ENCODE measurements at places on chromosomes 12 and 14. TPM values are rescaled to one million over a fixed set of nuclear protein-coding genes. Genes with fewer than 3 reads are reported as not detected.
A peak's percentile ranks its signal among the peaks of the same experiment; 100 is the strongest.

- no peak for DNase-seq
- no peaks in the 10 kb centered on the region for H3K4me1 ChIP-seq
- no peak overlapping the region for H3K4me3 ChIP-seq
- H3K36me3 ChIP-seq, result no peaks in the 10 kb centered on the region
These were observed 218.9 kb downstream of the ITPR2 start for GRCh38 chr12:26614011-26614616.

- no peak overlapping the region for H3K4me3 ChIP-seq
- H3K36me3 ChIP-seq, result no peaks in the 10 kb centered on the region
- no peak for DNase-seq
These were observed 82.0 kb downstream of the NTS start for GRCh38 chr12:85956081-85956480.

GRCh38 chr12:122138181-122138580 lies 35.8 kb downstream of the IL31 start:
- H3K4me3 ChIP-seq, result no peak overlapping the region
- H3K4me1 ChIP-seq, result no peaks in the 10 kb centered on the region
- H3K27ac ChIP-seq, result no peak overlapping the region
- DNase-seq, result no peak
- H3K36me3 ChIP-seq, result peaks cover 25% of the 10 kb centered on the region

DNA sequence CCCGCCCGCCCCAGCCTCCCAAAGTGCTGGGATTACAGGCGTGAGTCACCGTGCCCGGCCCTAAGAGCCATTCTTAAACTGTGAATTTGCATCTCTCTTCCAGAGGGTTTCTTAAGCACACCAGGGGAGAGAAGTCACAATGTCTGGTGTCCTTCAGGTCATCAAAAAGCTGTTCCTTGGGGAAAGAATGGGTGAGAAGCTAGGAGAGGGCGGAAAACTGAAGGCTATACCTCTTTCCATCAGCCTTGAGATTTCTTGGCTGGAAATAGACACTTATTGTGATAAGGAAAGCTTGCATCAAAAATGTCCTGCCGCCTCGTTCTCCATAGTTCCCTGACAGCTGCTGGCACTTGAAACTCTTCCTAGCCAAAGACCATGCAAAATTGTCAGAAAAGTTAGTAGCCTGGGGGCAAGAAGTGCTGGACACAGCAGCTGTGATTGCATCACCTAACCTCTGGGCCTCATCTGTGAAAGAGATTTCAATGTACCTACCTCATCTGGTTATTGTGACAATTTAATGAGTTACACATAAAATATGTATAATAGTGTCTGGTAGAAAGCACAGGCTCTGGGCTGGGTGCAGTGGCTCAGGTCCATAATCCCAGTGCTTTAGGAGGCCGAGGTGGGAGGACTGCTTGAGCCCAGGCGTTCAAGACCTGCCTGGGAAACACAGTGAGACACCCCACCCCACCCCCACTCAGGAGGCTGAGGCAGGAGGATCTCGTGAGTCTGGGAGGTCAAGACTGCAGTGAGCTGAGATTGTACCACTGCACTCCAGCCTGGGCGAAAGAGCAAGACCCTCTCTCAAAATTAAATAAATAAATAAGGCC lies 9.7 kb upstream of the UBC start:
- DNase-seq, result no peak
- H3K27me3 ChIP-seq, result no peaks in the 10 kb centered on the region
- H3K4me1 ChIP-seq, result peaks cover 39% of the 10 kb centered on the region
- no peaks in the 10 kb centered on the region for H3K36me3 ChIP-seq
- H3K27ac ChIP-seq, result no peak overlapping the region
- H3K4me3 ChIP-seq, result no peak overlapping the region

GRCh38 chr12:95859344-95859816 lies 628 bp downstream of the SNRPF start:
- peaks cover 29% of the 10 kb centered on the region for H3K36me3 ChIP-seq
- peaks cover 3% of the 10 kb centered on the region for H3K27me3 ChIP-seq
- peaks cover 13% of the 10 kb centered on the region for H3K4me1 ChIP-seq
- H3K4me3 ChIP-seq, result peak overlapping the region; percentile 88
- H3K27ac ChIP-seq, result peak overlapping the region; percentile 84
- no peak for DNase-seq

DNA sequence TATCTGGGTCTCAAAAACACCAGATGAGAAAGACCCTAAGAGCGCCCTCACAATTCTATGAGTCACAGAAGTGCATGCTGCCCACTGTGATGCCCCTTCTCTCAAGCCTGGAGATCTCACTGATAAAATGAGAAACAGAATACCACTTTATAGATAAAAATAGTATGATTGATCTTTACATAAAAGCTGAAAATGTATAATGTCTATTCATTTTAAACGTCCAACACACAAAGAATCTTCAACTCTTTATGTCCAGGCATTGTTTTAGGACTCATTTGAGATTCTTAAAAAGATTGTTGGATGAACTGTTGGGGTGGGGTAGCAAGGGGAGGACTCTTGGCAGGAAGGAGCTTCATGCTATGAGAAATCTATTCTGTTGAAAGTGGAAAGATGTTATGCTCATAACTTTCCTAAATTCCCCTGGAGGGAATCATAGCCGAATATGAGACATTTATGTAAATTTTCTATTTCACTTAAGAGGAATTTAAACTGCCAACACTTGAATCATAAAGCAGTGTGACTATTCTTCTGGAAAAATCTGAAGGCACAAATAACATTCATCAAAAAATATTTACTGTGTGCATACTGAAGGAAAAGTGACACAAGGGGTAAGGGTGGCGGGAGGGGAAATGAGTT lies 174.6 kb downstream of the STXBP6 start:
- no peaks in the 10 kb centered on the region for H3K36me3 ChIP-seq
- DNase-seq, result no peak
- H3K4me1 ChIP-seq, result no peaks in the 10 kb centered on the region
- H3K27me3 ChIP-seq, result no peaks in the 10 kb centered on the region

DNA sequence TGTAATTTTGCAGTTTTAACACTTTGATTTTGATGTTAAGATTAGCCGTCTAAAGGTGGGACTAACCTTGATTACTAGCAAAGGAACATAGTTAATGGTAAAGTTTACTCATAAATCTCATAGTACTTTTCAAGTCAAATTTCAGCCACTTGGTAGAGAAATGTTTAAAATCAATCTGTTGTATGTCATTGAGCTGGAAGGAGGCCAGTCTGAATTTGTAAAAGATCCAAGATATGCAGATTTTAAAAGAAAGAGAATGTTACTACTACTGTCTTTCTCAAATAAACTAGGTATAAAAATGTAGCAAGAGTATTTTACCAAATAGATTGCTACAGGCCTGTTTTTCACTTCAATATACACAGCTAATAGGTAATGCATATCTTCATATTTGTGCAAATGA lies 600.8 kb upstream of the SEL1L start:
- DNase-seq, result no peak
- H3K27ac ChIP-seq, result no peak overlapping the region
- no peaks in the 10 kb centered on the region for H3K4me1 ChIP-seq
- H3K4me3 ChIP-seq, result no peak overlapping the region
- H3K36me3 ChIP-seq, result no peaks in the 10 kb centered on the region
- H3K27me3 ChIP-seq, result no peaks in the 10 kb centered on the region

The MANSC4 gene
- not detected for total RNA-seq

GRCh38 chr14:103255555-103255954 lies 78.5 kb upstream of the EIF5 start:
- H3K4me1 ChIP-seq, result peaks cover 2% of the 10 kb centered on the region
- no peaks in the 10 kb centered on the region for H3K36me3 ChIP-seq
- H3K4me3 ChIP-seq, result no peak overlapping the region

DNA sequence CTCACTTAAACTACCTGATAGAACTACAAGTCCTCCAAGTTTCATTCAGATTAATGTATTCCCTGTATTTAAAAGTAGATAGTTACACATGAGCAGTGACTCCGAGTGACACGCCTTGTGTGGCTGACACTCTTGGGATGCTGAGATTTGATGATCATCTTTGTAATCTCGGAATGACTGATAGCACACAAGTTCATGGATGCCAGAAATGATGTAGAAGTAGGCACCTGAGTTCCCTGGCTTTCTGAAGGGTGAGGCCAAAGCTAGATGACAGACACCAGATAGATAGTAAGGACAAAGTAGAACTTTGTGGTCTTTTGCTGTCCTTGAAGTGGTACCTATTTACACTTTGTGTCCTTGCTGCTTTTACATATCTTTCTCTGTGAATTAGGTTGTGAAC lies 491.2 kb downstream of the PCNX1 start:
- H3K4me1 ChIP-seq, result peaks cover 18% of the 10 kb centered on the region
- DNase-seq, result no peak
- peak overlapping the region; percentile 80 for H3K27ac ChIP-seq
- H3K4me3 ChIP-seq, result no peak overlapping the region
- H3K36me3 ChIP-seq, result no peaks in the 10 kb centered on the region
- no peaks in the 10 kb centered on the region for H3K27me3 ChIP-seq

The CSRNP2 gene
- 36.2 TPM for total RNA-seq

DNA sequence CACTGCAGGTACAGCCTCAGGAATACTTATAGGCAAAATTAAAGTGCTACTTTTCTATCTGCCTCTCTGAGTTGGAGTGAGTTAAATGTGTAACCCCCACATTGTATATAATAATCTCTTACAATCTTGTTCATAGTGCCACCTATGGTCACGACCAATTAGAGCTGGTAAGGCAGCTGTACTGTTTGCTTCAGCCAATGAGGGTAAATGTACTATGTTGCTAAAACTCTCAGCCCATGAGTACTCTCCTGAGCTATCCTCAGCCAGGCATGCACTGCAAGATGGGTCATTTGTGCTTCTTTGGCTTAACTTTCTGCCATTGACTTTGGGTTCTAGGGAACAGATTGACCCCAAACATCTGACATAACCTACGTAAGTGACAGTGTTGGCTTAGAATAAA lies 15.0 kb upstream of the MDM2 start:
- no peak overlapping the region for H3K27ac ChIP-seq
- DNase-seq, result no peak
- no peaks in the 10 kb centered on the region for H3K27me3 ChIP-seq
- H3K4me3 ChIP-seq, result no peak overlapping the region
- no peaks in the 10 kb centered on the region for H3K4me1 ChIP-seq

The TAS2R7 gene
- not detected for total RNA-seq

DNA sequence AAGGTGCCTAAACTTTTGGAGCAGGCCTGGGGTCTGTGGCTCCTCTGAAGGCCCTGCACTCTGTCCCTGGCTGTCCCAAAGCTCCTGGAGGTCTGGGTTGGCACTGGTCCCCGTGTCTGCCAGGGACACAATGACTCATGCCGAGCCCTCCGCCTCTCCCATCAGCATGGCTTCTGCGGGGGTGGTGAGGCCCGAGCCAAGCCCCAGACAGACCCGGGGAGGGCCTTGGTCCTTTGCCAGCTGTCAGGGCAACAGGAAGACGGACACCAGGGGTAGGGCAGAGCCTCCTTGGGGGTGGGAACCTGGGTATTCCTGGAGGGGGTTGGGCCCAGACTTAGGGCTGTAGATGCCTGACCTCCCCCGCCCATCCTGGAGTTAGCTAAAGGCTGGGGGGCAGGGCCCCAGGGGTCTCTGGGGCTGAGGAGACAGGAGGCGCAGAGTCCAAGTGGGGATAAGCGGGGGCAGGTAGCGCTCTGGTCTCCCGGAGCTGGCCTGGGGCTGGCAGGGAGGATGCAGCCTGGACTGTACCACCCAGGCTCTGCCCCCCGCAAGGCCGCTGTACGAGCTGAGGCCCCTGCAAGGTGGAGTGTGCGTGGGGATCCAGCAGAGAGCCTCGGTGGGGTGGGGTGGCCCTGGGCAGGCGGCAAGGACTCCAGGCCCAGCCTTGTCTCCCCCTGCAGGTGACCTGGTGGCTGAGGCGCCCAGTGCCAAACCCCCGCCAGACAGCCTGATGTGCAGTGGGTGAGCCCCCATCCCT lies 16.4 kb upstream of the PUS1 start:
- H3K27ac ChIP-seq, result no peak overlapping the region
- DNase-seq, result no peak
- no peak overlapping the region for H3K4me3 ChIP-seq
- H3K4me1 ChIP-seq, result no peaks in the 10 kb centered on the region
- peaks cover 72% of the 10 kb centered on the region for H3K36me3 ChIP-seq

- H3K27ac ChIP-seq, result no peak overlapping the region
- DNase-seq, result no peak
- H3K36me3 ChIP-seq, result peaks cover 9% of the 10 kb centered on the region
- H3K27me3 ChIP-seq, result no peaks in the 10 kb centered on the region
- no peaks in the 10 kb centered on the region for H3K4me1 ChIP-seq
These were observed 69.3 kb downstream of the ELK3 start for GRCh38 chr12:96263449-96263902.

The OASL gene
- total RNA-seq, result 6.6 TPM

The SERPINA3 gene
- 4.4 TPM for total RNA-seq

GRCh38 chr14:91231446-91231845 lies 13.1 kb downstream of the GPR68 start:
- H3K36me3 ChIP-seq, result no peaks in the 10 kb centered on the region
- H3K27me3 ChIP-seq, result no peaks in the 10 kb centered on the region
- H3K27ac ChIP-seq, result peak overlapping the region; percentile 89
- no peak for DNase-seq
- H3K4me1 ChIP-seq, result peaks cover 52% of the 10 kb centered on the region

The FAR2 gene
- total RNA-seq, result 4.9 TPM

DNA sequence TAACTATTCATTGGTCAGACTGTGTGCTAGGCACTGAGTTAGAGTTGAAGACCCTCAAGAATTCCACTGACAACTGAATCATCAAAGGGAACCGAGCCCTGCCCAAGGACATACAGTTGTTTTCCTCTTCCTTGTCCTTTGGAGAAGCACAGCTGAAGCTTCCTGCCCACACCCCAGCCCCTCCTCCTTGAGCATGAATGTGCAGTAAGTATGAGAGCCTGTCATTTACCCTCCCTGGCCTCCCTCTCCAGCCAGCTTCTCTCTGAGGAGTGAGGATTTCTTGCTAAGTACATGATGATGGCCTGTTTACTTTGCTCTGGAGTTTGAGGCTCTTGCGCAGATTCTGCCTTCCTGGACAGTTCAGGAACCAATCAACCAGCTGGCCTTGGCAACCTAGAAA lies 235.2 kb downstream of the CACNA1C start:
- no peak overlapping the region for H3K27ac ChIP-seq
- H3K27me3 ChIP-seq, result peaks cover 21% of the 10 kb centered on the region
- no peak for DNase-seq
- no peaks in the 10 kb centered on the region for H3K36me3 ChIP-seq

- DNase-seq, result no peak
- H3K27me3 ChIP-seq, result peaks cover 3% of the 10 kb centered on the region
- no peaks in the 10 kb centered on the region for H3K4me1 ChIP-seq
- H3K4me3 ChIP-seq, result no peak overlapping the region
These were observed 936.0 kb downstream of the DIO2 start for GRCh38 chr14:79275292-79275655.

The NYNRIN gene
- total RNA-seq, result 0.51 TPM

- DNase-seq, result no peak
- no peaks in the 10 kb centered on the region for H3K27me3 ChIP-seq
- H3K36me3 ChIP-seq, result peaks cover 67% of the 10 kb centered on the region
- no peak overlapping the region for H3K27ac ChIP-seq
- peaks cover 86% of the 10 kb centered on the region for H3K4me1 ChIP-seq
- H3K4me3 ChIP-seq, result no peak overlapping the region
These were observed 6.5 kb downstream of the SETD1B start for GRCh38 chr12:121810234-121810817.

The KERA gene
- not detected for total RNA-seq

The TAMALIN gene
- total RNA-seq, result 31.7 TPM

The C1R gene
- 5.9 TPM for total RNA-seq

The FBXO33 gene
- total RNA-seq, result 28.4 TPM

Data from T-cell (primary cell).